Chondrocyte (in vitro differentiated cells): ENCODE measurements at places on chromosomes 1 and 21. TPM values are rescaled to one million over a fixed set of nuclear protein-coding genes. Genes with fewer than 3 reads are reported as not detected.

CASZ1 gene
- total RNA-seq: 1.9 to 4.1 TPM (median 3.4 TPM) in 3 replicates

QSOX1 gene
- total RNA-seq: 152 to 232 TPM (median 222 TPM) in 3 replicates

DNA sequence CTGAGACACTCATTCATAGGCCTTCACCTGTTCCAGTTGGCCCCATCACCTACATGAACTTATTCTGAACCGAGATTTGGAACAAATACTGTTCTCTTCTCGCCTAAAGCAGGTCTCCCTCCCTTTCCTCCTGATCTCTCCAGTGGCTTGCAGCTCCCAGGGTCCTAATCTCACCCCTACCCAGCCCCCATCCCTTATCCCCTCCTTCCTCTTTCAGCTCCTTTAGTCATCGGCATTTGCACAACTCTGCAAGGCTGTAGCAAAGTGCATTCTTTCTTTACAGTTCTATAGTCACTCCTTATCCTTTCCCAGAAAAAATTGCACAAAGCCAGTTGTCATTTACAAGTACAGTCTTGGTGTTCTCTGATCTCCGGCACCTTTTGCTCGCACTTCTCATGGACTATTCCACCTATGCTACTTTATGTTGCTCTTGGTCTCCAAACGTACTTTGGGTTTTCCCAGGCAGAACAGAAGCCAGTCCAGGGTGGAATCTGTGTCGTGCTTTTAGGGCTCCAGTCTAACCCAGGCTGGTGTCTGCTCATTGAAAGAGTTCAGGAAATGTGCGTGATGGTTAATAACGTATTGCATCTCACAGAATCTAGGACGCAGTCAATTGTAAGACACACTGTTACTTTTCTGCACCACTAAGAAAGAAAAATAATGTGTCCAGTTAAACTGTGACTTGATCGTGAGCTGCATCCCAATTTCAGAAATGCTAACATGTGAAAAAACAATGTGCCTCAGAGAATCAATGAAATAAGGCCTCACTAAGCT is 965 bp downstream of the ABCA4 start:
- no peak for DNase-seq

- DNase-seq: no peak
Measured at GRCh38 chr1:183812686-183813569, 8.0 kb downstream of the RGL1 start.

GRCh38 chr1:116940814-116941599 is 31.3 kb downstream of the PTGFRN start:
- no peak for DNase-seq
